ENCODE measurements at places on chromosomes 3 and 15. TPM values are rescaled to one million over a fixed set of nuclear protein-coding genes. Genes with fewer than 3 reads are reported as not detected.

GRCh38 chr3:170555329-170555728 lies 30.5 kb downstream of the SLC7A14 start:
- DNase-seq = no peak

GRCh38 chr15:78567531-78567930 lies 2.2 kb downstream of the CHRNA5 start:
- DNase-seq = no peak

IL17RD gene
- 66.6 TPM for polyA plus RNA-seq

- DNase-seq = peak; percentile 69
Measured at GRCh38 chr15:98548139-98548971, 100.0 kb upstream of the IGF1R start.

ERICH6 gene
- polyA plus RNA-seq = 1.0 TPM

LCTL gene
- 0.42 TPM for polyA plus RNA-seq

A4GNT gene
- 1.8 TPM for polyA plus RNA-seq

SI gene
- polyA plus RNA-seq = not detected
